ENCODE measurements at places on chromosomes 4 and X. TPM values are rescaled to one million over a fixed set of nuclear protein-coding genes. Genes with fewer than 3 reads are reported as not detected.

The GAGE12H gene
- total RNA-seq, result not detected

The SPP1 gene
- not detected for total RNA-seq

The FAM53A gene
- total RNA-seq, result 0.98 TPM

The CTAG2 gene
- total RNA-seq, result 0.39 TPM

The PARM1 gene
- total RNA-seq, result under 0.01 TPM

The CLTRN gene
- total RNA-seq, result 0.79 TPM

The IBSP gene
- not detected for total RNA-seq

The MAGEC2 gene
- total RNA-seq, result not detected

The ADGRL3 gene
- 5.9 TPM for total RNA-seq

The GRK4 gene
- total RNA-seq, result 5.5 TPM

The CDKL5 gene
- total RNA-seq, result 9.0 TPM

The CPEB2 gene
- 18.1 TPM for total RNA-seq

The CABS1 gene
- total RNA-seq, result not detected

The ERCC6L gene
- total RNA-seq, result 1.1 TPM
